ENCODE measurements at places on chromosomes 13 and 19.
A peak's percentile ranks its signal among the peaks of the same experiment; 100 is the strongest.

DNA sequence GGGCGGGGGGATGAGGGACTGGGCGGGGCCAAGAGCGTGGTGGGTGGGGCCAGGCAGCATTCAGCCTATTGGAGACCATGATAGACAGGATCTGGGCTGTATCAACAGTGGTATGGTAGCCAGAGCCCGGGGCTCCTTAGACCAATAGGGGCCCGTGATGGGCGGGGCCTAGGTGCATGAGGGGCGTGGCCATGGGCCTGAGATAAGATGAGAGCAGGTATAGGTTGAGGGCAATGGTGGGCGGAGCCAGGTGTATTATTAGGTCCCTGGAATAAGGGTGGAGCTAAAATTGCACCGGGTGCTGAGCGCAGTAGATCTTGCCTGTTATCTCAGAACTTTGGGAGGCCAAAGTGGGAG is 5.3 kb downstream of the ABCA7 start:
- no peak for DNase-seq

DNA sequence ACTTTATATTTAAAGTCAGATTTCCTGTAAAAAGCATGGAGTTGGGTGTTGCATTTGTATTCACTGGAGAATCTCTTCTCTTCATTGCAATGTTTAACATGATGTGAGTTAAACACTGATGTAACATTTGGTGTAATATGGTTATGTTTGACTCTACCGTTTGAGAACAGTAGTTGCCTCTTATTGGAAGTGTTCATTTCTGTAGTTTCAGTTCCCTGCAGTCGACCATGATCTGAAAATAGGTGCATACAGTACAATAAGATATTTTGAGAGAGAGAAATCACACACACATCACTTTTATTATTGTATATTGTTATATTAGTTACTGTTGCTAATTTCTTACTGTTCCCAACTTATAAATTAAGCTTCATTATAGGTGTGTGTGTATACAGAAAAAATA is 105.2 kb upstream of the SPACA7 start:
- DNase-seq: no peak

DNA sequence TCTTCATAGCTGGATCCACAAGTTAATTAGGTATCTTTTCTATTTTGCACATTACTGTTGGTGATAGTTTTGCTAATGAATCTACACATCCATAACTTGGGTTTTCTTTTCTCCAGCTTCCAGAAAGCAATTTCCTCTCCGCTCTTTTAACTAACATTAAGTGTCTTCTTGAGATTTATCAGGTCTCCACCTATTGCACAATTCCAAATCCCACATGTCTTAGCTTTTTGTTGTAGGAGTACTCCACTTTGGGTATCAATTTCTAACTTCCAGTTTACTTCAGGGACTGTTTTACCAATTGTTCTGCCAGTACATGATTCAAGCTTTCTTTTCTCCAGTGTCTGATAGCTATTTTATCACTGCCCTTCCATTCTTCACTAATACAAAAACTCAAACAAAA is 129.6 kb downstream of the OLFM4 start:
- no peak for DNase-seq

- DNase-seq: no peak
Observed at GRCh38 chr13:19680751-19681150, 47.3 kb downstream of the MPHOSPH8 start.

DNA sequence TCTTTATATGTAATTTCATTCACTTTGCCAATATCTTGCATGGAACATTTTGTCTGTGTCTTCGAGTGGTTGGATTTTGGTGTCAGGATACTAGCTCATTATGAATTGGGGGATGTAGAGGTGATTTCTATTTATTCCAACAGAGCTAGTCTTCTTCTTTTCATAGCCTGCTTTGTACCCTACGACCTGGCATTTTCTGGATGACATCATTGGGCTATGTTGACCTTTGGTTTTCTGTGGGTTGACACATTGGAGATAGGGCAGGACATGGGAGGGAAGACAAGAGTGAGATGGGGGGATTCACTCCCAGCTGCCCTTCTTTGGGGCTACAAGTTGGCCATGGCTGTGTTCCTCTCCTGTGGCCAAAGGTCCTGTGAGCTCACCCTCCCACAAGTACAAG is 38.0 kb downstream of the WTIP start:
- DNase-seq: no peak

GRCh38 chr13:48533961-48534600 is 1.2 kb upstream of the RCBTB2 start:
- DNase-seq: no peak

- DNase-seq: no peak
Observed at GRCh38 chr19:31350693-31351055, 1.4 kb upstream of the TSHZ3 start.

GRCh38 chr13:36999054-36999714 is at the start of gene ALG5:
Gene ALG5 (minus strand): TSS chr13:36999340. CDS start chr13:36999300, 40 bp downstream.
- peak; percentile 90 for DNase-seq

- DNase-seq: no peak
Observed at GRCh38 chr19:31285744-31286143, 63.5 kb downstream of the TSHZ3 start.

Data from ureter (tissue), 1 donor.